Smooth muscle cell of the umbilical artery (primary cell): ENCODE measurements at places on chromosomes 16 and 17. TPM values are rescaled to one million over a fixed set of nuclear protein-coding genes. Genes with fewer than 3 reads are reported as not detected.

Gene PTGES3L
- 0.78 and 0.89 TPM in 2 replicates for total RNA-seq

Gene SPAG7
- 45.8 and 52.9 TPM in 2 replicates for total RNA-seq

Gene NPW
- 0.30 and 0.65 TPM in 2 replicates for total RNA-seq

Gene CES5A
- not detected in 2 replicates for total RNA-seq

Gene ASPHD1
- 8.0 and 12.5 TPM in 2 replicates for total RNA-seq

Gene TNFRSF17
- total RNA-seq = not detected in 2 replicates

Gene PIK3R6
- total RNA-seq = not detected in 2 replicates

Gene RMI2
- 2.1 and 5.1 TPM in 2 replicates for total RNA-seq

Gene INCA1
- total RNA-seq = 0.18 TPM in 1 of 2 replicates, not detected in the other

Gene HOXB5
- total RNA-seq = 0.09 TPM in 1 of 2 replicates, not detected in the other
